AML-193 (cell line): ENCODE measurements at places on chromosomes 16 and 17.

GRCh38 chr16:19926449-19927390 is 42.1 kb upstream of the GPRC5B start:
- no peak for DNase-seq

DNA sequence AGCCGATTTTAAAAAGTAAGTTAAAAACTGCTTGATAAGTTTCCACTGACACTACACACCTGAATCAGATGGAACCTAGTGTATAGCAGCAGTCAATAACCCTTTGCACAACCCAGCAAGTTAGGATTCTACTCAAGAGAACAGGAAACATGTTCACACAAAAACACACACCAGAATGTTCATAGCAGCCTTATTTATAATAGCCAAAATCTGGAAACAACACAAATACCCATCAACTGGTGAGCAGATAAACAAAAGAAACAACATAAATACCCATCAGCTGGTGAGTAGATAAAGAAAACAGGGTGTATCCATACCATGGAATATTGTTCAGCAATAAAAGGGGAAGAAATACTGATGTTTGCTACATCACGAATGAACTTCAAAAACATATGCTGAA is 2.7 kb upstream of the CDH11 start:
- DNase-seq = no peak

DNA sequence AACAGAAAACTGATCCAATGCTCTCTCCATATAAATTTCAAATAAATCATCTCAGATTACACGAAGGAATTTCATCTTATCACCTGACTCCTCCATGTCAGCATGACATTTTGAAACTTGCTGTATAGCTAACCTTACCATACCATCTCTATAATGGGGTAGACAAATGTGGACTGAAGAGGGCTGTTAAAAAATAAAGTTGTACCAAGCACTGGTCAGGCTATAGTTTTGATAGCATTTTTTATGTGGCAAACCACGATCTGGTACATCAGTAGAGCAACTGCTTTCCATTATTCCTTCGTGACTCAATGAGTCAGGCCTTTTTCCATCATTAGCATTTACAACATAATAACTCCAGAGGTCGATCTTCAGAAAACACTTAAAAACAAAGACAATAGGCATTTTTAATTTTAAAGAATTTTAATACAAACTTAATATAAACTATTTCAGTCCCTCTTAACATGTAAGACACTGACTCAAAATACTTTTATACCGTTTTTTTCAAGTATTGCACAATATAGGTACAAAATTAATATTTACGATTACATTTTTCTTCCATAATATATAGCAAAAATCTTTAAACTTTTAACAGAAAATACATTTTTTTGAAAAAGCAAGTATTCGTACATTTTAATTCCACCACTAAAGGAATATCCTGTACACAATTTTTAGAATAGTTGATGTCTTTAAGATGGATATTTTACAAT is 4.2 kb downstream of the TOB1 start:
- DNase-seq = no peak

DNA sequence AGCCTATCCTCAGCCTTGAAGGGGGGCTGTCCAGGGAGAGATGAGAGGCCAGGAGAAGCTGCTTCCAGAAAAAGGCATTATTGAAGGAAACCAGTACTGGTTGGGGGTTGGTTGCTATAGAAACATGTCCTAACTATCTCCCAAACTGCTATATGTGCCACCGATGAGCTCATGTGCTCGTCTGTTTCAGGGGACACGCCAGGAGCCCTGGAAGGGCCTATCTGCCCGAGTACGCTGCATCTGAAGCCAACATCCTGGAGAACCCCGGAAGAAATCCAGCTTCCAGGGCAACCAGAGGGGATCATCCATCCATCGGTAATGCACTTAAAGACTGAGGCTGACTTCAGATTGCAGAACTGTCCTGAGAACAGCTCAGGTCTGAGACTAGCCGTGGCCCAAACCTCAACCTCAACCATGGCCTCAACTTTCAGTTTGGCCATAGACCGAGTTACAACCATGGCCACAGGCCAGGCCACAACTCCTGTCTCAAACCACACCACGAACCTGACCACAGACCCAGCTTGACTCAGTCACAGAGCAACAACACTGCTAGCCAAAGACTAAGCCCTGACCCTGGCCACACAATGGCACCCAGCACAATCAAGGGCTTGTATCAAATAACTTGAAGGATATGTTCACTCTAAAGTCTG is 10.2 kb downstream of the PITPNM3 start:
- no peak for DNase-seq

GRCh38 chr17:36602924-36603384 is 1.6 kb downstream of the MRM1 start:
- DNase-seq = peak; percentile 82
